ENCODE measurements at places on chromosomes 7 and 10.

DNA sequence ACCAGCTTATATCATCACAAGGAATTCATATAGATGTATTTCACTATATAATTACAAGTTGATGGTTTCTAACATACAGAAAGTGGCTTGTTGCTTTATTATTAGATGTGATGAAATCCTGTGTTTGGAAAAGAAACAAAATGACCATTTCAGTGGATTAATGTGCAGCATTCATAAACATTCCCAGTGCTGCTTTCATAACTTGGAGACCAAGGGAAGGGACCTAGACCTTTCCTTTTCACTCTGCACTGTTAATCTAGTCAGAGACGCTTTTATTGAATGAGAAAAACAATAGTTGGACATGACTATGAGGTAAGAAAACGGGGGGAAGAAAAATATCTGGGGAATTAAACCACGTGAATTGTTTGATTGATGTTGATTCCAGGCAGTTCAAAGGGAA, 160.0 kb downstream of the HDAC9 start:
- DNase-seq = no peak

GRCh38 chr7:52656098-52656497, 379.3 kb upstream of the POM121L12 start:
- no peak for DNase-seq

GRCh38 chr7:1290026-1290678, 57.5 kb downstream of the UNCX start:
- DNase-seq = peak; percentile 69

GRCh38 chr10:43202224-43202656, 64.0 kb downstream of the CSGALNACT2 start:
- DNase-seq = peak; percentile 51

DNA sequence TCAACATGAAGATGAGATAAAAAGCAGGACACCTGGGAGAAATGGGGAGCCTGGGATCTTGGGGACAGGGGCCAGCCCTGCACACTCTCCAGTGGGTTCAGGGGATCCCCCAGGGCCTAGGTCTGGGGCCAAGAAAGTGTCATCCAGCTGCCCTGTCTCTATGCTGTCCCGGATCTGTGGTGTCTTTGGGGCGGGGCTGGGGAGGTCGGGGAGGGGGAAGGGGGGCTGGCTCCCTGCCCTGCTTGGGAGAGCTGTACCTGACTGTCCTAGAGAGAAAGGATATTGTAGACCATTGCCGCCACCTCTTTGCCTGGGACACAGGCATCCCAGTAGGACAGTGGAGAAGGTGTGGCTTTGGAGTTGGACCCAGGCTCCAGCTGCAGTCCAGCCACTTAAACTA, 7.0 kb upstream of the SPACDR start:
- no peak for DNase-seq

DNA sequence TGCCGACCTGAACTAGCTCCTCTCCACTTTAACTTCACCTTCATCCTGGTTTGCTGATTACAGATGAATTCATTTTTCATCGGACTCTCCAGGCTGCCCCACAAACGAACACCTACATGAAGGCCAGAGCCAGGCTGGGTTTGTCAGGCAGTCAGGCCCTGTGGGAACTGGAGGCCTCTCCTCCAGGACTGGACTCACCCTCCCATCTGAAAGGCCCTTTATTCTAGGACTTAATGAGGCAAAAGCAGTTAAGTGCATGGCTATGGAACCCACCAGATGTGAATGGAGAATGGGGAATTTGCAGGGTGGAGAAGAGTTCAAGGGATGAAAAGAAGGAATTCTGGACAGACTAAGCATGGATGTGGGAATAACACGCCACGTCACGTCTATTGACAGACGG, 170.8 kb downstream of the ARHGAP12 start:
- no peak for DNase-seq

GRCh38 chr10:42490368-42490767, 148.0 kb downstream of the ZNF33B start:
- DNase-seq = no peak

GRCh38 chr7:151491859-151492258, 27.8 kb downstream of the RHEB start:
- DNase-seq = no peak

DNA sequence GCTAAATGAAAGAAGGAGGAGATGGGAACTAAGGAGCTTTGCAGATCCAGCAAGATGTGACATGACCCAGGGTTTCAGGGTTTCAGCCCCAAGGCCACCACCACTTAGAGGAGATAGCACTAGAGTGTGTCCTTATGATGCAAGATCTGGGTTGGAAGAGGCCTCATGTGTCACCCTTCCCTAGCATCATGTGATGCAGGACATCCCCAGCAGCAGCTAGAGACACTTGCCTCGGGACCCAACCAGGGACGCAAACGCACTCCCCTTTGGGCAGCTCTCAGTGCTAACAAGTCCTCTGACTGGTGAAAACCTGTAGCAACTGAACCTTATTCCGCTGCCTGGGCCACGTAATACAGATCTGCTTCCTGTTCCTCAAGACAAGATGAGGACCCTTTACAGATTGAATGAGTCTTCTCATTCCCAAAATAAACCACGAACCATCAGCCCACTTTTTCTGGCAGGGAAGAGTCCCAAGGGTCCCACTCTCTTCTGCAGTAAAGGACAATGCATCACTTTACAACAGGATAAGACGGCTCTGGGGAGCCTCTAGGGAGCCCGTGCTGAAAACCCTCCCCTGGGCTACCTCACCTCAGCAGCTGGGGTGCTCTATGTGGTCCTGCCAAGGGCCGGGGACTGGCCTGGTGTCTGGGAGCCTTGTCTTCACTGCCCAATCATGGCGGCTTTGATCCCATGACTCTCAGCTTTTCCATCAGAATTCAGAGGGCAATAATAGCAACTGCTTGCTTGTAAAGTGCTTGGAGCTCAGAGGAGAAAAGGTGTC, 44.8 kb upstream of the GDF10 start:
- no peak for DNase-seq

DNA sequence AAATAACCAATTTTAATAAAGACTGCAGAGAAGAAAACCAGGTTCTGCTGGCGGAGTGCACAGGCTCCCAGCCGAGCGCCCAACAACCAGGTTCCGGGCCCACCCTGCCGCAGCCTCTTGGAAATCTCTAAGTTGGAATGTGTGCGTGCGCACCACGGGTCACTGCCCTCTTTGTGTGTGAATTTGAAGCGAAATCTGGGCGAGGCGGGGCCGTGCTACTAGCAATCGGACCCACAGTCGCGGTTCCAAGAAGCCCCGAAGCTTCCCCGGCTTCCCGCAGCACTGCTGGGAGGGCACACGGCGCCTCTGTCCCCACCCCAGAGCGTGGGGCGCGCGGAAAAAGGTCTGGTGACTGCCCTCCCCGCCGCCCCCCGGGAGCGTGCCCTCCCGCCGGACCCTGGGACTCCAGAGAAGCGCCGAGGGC, 666 bp upstream of the MAP3K8 start:
- DNase-seq = no peak

DNA sequence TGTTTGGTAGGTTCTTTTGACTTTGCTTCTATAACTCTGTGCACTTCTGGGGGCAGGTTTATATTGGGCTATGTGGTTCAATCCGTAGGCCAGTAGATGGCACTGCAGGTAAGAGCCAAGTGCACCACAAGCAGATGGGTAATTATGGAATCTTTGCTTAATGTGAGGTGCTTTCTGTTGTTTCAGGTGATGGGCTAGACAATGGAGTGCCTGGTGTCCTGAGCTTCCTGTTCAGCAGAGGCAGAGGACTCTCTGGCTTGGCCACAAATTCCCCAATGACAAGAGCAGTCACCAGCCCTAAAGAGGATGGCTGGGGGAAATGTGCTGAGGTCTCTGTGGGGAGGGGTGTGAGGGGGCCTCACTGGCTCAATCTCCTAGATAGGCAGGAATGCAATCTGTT, 455.0 kb downstream of the CCSER2 start:
- no peak for DNase-seq

DNA sequence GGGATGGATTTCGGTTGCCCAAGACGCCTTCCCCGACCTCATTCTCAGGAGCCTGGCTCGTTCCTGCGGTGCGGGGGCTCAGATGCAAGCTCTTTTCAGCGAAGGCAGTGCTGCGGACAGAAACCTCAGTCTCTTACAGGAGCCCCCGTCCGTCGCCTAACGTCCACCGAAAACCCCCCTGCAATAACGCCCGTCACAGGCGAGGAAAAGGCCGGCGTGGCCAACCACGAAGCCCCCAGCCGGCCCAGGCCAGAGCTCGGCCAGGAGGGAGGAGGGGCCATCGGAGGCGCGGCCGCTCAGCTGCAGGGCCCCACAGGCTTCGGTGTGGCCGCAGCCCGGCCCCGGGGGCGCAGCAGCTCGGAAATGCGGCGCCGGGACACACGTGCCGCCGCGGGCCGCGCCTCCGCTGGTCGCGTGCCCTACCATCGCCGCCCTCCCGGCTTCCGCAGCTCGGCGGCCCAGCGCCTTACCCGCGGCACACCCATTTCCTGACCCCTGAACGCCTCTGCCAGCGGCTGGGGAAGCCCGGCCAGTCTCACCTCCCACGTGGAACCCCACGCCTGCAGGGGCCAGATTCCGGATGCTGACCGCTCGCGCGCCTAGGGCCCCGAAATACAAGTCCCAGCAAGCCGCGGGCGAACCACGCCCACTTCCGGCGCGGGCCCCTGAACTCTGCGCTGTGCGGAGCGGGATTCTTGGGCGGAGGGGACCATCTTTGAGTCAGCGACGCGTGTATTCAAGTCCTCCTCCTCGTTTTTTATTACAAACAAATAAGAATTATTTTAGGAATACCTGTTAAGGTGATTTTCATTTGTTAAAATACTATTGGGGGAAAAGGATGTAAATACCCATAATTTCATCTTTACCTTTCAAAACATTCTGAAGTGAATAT, at the start of gene ZNF239:
TSS of gene ZNF239 (minus strand) at position 616 of the 892 bp plus-strand sequence. CDS start 16,537 bp downstream, outside the sequence.
- peak; percentile 75 for DNase-seq

GRCh38 chr7:28878481-28878880, 79.6 kb downstream of the TRIL start:
- no peak for DNase-seq

DNA sequence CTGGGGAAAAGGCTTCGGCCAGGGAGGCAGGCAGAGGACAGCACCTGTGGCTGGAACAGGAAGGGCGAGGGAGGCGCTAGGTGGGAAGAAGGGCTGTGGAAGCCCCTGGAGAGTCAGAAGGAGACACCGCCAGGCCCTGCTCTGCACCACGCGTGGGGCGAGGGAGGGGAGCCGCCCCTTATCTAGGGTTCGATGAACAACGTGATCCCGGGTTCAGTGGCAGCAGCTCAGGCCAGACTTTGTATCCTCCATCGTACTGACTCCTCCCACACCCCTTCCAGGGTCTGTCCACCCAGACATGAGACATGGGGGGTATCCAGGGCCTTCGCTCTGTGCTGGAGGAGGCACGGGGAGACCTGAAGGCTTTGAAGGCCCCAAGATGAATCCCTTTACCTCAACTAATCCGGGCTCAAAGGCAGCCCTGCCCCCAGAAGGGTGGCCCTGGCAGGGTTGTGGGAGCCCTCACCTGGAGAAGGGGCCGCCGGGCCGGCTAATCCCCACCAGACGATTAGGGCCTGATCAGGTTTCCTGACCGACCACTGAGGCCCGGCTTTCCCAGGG, 110.8 kb downstream of the PDGFA start:
- DNase-seq = no peak

DNA sequence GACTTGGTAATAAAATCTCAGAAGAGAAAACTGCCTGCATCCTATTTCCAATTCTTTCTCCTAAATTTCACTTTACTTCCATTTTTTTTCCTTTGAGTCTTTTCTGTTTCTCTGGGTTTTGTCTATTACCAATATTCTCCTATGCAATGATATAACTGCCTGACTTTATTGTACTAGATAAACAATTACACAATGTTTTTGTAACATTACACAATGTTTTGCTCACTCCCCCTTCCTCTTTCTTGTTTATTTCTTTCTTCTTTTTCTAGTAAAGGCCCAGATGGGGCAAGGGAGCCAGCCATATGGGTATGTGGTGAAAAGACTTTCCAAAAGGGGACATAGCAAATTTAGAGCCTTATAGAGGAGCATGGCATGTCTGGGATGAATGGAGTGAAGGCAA, 278.7 kb upstream of the PHYHIPL start:
- DNase-seq = no peak

DNA sequence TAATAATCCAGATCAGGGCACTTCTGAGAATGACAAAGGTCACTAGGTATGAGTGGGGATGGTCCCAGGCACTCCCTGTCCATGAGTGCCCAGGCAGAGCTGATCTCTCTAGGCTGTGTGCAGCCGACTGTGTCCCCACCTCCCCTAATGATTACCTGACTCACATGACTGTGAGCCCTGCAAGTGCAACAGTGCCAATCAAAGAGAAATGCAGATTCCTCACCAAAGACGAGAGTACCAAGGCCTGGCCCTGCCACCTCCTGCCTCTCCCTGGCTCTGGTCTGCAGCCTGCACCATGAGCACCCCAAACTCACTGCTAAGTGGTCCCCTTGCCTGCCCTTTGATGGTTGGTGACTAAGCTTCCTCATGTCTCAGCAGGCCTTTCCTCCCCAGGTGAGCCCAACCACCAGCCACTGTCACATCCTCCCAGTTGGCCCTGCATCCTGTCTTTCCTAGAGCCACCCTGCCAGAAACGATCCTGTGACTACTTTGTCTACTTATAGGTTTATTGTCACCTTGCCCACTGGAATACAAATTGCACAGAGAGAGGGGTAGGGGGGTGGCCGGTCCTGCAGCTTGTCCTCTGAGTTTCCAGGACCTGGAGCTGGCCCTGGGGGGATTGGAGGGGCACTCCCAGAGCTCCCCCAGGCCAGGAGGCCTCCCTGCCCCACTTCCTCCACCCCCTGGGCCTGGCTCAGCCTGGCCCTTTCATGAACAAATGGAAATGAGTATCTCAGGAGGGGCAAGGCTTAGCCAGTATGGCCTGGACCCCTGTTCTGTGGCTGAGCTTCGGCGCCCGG, 22.4 kb upstream of the GDF10 start:
- DNase-seq = no peak

DNA sequence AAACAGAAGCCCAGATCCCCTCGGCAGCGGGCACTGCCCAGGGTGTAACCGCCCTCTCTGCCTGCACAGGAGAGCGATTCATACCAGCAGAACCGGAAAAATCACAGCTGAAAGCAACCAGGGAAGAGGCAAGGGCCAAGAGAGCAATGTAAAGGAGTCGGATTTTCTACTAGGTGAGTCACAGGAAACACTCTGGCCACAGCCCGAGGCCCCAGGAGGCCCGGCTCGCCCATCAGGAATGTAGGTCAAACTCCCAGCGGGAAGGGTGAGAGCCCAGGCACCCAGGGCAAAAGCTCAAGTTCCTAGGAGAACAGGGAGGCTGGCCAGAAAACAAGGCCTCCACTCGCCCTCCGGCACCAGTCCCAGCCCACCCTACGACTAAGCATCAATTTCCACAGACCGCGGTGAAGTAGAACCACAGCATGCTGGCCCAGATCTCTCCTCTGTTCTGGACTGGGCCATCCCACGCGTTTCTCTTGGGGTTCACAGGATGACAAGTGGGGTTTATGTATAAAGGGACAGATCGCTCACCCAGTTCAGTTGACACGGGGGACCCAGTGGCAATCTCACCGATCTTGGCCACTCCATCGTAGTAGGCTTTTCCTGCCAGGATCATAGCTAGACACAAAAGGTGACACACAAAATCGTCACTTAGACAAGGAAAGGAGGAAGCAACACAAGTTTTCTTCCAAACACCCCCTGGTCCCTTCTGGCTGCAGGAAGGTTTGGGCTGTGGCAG, 46.2 kb downstream of the BAIAP2L1 start:
- no peak for DNase-seq

Data from frontal cortex (tissue), 4 donors.